ENCODE measurements at places on chromosomes 1 and 21.

DNA sequence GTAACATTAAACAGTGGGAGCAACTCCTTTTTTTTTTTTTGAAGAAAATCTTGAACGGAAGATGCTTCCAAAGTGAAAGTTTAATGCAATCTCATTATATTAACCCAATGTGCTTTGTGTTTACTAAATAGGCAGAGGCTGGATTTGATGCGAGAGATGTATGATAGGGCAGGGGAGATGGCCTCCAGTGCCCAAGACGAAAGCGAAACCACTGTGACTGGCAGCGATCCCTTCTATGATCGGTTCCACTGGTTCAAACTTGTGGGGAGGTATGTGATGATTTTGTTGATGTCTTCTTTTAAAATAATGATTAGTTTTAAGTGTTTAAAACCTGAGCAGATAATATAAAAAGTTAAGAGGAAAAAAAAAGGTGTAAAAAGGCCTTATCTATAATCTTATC is 74.2 kb upstream of the PGD start:
- no peak for DNase-seq

DNA sequence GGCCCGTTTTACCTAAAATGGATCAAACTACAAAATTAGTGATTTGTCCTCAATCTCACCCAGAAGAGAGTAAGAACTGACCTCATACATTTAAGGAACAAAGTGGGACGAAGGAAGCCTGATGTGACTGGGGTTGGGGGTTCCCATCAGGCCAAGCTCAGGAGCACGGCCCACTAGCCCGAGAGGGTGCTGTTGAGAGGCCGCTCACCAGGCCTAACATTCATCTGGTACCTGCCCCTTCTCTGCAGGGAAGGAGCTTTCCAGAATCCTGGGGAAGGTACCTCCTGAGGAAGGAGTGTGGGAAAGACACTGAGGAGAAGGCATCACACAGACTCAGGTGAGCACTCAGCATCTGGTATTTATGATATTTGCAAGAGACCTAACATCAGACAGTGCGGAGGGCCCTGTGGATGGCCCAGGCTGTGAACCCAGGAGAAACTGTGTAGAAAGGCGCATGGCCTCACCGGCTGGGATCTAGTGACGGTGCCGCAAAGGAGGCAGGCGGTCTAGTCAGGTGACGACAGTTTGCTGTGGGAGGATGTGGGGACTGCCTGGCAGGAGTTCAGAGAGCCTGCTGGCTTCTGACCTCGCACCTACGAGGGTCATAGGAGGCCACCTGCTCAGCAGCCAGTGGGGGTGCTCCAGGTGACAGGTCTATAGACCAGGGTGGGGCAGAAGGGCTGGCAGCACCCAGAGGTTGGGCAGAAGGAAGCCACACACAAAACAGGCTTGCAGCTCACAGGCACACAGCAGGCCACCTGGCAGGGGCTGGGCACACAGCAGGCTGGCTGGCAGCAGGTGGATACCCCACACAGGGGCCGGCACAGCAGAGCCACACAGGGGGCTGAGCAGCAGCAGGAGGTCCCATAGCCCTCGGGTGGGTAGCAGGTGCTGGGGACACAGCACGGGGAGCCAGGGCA is 543 bp downstream of the KRTAP12-4 start:
- peak; percentile 91 for DNase-seq

GRCh38 chr1:223873044-223873443 is 27.3 kb upstream of the TP53BP2 start:
- no peak for DNase-seq

DNA sequence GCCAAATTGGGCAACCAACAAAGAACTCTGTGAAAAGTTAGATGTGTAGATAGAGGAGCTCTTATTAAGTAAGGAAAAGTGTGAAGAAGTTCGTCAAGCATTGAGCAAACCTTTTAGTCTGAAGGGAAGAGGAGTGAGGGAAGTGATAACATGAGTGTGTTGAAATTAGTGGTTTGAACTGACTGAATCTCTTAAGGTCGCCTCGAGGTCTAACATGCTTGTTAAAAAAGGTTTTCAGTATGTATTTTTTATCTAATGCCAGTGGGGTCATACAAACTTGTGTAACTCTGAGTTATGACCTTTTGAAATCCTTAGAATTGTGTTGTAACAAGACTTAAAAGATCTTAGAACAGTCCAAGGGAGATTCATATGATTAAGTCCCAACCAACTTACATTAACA is 34.1 kb downstream of the SOAT1 start:
- DNase-seq, result no peak

All from NCI-H345 (cell line).